ENCODE measurements at places on chromosomes 11 and 22.

DNA sequence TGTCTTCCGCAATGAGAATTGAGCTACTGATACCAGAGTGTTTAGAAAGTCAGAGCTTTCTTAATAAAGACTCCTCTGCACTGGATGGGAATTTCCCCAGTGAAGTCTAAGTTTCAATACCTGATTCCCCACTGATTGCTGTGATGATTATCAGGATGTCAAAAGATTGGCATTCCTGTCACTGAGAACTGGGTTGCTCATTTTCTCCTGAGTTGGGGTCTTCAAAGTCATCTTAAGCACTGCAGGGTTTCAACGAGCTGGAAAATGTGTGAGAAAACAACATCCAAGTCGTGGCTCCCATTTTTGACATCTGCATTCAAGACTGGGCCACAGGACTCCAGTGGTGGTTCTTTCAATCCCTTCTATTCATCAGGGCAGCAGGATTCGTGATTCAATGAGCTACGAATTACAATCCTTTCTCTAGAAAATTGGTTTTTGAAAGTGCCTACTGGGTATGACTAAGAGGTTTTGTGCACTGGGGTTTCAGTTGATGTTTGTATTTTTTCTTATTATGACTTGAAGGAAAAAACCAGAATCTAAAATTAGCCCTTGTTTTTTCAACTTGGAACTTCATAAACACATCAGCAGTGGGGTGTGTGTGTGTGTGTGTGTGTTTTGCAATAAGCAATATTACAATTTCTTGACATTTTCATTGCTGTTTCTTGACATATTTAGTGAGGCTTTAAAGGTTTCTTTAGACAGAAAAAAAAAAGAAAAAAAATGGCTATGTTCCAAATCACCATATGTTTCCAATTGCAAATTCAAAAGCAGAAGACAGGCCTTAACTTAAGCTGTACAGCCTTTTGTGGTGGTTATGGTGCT, 233.0 kb downstream of the FAM76B start:
- no peak for DNase-seq

DNA sequence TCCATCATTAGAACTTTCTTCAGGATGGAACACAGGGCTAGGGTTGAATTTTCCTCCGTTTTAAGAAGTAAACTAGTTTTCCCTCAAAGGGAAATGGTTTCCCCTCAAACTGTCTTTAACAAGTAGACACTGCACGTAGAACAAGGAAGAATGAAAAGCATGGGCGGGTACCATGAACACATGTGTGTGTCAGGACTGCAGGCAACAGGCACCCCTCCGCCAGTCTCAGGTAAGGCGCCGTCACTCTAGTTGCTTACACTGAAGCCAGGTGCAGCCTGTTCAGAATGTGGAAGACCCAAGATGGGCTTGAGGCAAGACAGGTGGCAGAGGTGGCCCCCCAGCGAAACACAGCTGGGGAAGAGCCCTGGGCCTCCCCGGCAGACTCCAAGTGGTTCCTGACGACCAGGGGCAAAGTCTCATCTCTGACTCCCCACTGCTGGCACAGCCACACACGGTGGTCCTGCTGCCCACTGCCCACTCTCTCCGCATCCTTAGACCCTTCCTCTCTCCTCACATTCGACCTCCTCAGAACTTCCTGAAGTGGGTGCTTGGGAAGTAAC, 25.4 kb upstream of the MOB2 start:
- DNase-seq: no peak

DNA sequence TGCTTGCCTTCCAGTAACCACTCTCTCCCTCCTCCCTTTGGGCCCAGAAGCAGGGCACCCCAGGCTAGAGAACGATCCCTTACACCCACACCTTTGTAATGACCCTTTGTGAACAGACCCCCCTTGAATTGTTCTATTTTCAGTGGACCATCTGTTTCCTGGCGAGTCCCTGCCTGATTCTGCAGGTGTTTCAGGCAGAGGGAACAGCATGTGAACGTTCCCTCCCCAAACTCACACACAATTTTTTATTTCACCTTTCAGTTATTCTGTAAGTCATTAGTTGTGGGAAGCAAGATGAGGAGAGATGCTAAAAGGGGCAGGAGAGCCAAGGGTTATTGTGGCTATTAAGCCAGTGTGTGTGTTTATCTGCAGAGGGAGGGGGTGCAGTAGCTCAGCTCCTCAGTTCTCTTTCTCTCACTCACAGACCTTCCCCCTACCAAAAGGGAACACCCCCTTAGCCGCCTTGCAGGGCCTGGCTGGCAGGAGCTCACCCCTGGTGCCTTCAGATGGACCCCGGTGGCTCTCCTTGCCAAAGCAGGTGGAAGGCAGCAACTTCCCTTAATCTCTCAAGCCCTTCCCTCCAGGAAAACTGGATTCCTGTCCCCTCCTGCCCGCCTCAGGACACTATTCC, 64.8 kb upstream of the SPON1 start:
- no peak for DNase-seq

DNA sequence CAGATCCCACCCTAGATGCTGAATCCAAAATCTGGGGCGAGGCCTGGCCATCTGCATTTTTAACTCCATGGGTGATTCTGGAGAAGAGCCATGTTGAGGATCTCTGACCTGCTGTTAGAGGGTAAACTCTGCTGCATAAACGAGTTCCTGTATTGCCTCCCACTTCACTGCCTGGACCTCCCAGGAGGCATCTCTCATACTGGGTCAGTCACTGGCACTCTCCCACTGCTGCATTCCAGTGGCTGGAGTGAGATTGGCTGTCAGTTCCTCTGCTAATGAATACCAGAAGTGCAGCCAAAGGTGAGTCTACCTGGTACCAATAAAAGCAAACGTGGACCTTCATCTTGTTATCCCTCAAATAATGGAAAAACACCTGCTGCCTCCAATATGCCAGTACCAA, 10.3 kb downstream of the POLDIP3 start:
- no peak for DNase-seq

DNA sequence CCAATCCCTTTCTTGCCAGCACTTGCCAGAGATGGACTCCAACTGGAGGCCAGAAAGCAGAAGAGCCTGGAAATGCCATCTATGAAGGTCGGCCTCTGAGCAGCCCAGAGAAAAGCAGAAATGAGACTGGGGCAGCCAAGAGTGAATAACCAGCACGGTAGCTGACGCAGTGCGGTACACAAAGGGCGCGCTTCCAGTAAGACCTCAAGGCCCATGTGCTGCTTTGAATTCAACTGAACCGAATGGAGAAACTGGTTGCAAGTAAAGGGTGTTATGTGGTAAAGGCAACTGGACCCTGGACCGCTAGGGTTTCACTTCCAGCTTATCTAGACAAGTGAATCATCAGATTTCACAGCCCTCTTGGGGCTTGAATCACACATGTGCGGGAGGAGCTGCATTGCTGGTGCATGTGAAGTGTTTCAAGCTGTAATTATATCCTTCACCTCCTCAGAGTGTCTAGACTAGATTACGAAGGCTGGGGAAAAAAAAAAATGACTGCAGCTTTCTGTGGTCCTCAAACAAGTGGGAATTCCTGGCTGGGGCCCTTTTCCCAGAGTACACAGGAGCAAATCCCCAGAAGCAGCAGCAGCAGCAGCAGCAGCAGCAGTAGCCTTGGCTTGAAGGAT, 128.9 kb downstream of the CCDC34 start:
- peak; percentile 63 for DNase-seq

DNA sequence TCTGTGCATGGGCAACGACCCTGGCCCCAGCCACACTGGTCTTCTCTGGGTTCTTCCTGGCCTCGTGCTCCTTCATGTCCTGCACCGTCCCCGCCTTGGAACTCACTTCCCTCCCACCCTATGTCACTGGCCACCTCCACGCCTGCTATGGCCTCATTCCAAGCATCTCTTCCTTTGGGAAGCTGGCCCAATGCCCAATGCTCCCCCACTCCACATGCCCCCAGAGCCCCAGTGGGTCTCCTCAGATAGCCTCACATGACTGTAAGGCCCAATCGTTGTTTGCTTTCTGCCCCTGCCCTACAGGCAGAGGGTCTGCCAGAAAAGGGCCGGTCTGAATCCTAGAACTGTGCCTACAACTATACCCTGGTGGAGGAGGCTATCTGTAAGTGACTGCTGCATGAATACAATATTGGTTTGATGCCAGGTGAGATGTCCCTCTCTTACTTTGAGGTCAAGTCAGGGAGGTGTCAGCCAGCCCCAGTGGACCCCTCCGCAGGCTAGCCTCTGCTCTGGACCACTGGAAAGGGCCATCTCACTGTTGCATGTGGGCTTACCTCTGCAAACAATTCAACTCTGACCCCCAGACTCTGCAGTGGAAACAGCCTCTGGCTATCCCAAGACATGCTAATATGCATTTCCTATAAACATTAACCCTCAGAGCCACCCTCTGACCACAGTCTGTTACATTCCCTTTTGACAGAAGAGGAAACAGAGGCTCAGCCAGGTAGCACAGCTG, 2.1 kb upstream of the GNAZ start:
- peak; percentile 3 for DNase-seq

- DNase-seq: no peak
Measured at GRCh38 chr11:78499971-78500370, 74.7 kb downstream of the NARS2 start.

DNA sequence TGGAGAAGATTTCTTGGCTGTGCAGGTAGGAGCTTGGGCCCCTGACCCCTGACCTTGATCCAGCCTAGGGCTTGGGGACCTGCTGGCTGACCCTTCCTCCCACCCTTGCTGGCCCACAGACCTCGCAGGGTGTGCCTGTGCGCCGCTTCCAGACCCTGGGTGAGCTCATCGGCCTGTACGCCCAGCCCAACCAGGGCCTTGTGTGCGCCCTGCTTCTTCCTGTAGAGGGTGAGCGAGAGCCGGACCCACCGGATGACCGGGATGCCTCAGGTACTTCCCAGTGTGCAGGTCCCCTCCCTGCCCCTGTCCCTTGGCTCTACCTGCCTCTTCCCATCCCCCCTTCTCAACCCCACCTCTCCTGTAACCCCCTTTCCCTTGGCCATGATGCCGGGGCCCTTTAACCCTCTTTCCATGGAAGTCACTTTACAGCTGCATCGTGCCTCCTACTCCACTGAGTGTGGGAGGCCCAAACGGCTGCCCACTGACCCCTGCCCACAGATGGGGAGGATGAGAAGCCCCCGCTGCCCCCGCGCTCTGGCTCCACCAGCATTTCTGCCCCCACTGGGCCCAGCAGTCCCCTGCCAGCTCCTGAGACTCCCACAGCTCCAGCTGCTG, 3.8 kb downstream of the INPPL1 start:
- DNase-seq: no peak

DNA sequence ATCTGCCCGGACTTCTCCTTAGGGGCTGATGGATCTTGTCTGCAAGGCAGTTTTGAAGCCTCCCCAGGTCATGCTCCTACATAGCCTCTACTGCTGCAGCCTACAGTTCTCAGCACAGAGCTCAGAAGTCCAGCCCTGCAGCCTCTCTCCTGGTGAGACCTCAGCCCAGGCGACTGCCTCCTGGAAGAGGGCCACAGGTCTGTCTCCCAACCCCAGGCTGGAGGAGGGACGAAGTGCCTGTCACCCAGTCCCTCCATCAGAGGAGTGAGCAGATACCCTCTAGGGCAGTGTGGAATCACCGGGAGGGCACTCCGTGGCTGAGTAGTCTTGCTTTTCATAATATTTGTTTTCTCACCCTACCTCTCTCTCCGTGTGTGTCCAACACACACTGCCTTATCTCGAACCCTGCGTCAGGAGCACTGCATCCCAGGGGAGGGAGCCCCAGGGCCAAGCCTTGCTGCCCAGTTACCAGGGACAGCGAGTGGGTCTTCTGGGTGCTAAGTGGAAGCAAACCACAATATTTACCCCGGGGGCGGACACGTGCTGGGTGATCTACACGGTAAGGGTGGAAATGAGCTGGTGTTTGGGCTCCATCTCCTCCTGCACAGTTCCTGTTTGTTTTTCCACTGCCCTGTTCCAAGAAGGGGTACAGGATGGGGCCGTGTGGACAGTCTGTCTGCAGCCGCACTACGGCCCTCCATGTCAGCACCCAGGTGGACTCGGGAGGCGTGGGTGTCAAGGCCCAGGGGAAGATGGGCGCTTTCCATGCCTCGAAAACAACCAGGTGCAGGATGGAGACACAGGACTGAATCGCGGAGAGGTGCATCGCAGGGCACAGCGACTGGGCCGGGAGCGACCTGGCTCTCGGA, 133.7 kb upstream of the HSD17B12 start:
- no peak for DNase-seq

GRCh38 chr11:134040386-134041302, 28.2 kb upstream of the JAM3 start:
- peak; percentile 63 for DNase-seq

GRCh38 chr11:61543606-61544306, 35.2 kb downstream of the LRRC10B start:
- DNase-seq: no peak

DNA sequence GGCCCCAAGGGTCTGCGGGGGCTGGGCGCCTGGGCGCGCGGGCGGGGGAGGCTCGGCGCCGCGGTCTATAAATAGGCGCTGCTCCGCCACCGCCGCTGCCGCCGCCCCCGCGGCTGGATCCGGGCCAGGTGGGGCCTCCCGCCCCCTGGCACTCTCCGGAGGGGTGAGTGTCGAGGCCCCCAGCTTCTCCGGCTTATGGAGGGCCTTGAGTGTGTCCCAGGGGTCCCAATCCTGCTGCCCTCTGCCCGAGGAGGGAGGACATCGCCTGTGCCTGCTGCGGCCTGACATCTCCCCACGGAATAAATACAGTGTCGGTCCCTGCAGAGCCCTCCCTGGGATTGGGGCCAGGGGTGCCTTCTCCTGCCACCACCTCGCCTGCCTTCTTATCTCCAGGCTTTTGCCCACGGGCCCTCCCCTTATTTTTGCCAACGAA, 4.3 kb upstream of the GP1BB start:
- no peak for DNase-seq

DNA sequence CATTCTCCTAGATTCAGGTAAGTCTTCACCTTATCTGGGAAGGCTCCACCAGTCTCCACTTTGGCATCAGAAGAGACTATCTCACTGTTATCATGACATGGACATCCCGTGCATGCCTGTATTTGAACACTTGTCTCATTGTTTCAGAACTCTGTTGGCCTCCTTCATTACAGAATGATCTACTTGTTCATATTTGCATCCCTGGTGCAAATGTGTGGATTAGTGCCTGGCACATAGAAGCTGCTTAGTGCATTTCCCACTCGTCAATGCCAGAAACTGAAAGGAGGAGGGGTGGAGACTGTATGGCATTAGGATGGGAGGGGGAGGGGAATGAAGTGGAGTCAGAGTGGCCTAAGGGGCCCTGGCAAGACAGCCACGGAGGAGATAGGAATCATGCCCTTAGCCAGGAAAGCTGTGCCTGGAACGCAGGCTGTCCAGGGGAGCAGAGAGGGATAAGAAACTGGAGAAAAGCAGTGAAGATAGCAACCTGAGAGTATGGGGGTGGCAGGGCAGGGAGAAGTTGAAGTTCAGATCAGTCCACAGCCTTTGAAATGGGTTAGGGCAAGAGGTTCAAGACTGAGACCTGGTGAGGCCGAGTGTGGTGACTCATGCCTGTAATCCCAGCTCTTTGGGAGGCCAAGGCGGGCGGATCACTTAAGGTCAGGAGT, 53.8 kb upstream of the CAPRIN1 start:
- peak; percentile 53 for DNase-seq

DNA sequence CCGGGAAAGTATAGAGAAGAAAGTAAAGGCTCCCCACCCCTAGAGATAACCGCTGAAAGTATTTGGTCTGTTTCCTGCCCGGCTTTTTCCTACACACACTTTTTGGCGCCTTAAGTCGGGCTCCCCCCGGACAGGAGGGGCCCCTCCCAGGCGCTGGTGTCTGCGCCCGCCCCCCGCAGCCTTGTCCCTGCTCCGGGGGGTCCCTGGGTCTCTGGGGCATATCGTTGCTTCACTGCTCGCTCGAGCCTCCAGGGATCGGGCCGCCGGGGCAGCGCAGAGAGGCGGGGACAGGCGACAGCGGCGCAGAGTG, 928 bp upstream of the CRACR2B start:
- DNase-seq: no peak
